ENCODE measurements at places on chromosomes 11 and 22. TPM values are rescaled to one million over a fixed set of nuclear protein-coding genes. Genes with fewer than 3 reads are reported as not detected.

- no peaks in the 10 kb centered on the region for H3K36me3 ChIP-seq
- H3K4me1 ChIP-seq, result peaks cover 42% of the 10 kb centered on the region
- H3K4me3 ChIP-seq, result no peak overlapping the region
- H3K27ac ChIP-seq, result peak overlapping the region; percentile 45
- no peaks in the 10 kb centered on the region for H3K27me3 ChIP-seq
These were observed 20.0 kb downstream of the DAGLA start for GRCh38 chr11:61700212-61700611.

DNA sequence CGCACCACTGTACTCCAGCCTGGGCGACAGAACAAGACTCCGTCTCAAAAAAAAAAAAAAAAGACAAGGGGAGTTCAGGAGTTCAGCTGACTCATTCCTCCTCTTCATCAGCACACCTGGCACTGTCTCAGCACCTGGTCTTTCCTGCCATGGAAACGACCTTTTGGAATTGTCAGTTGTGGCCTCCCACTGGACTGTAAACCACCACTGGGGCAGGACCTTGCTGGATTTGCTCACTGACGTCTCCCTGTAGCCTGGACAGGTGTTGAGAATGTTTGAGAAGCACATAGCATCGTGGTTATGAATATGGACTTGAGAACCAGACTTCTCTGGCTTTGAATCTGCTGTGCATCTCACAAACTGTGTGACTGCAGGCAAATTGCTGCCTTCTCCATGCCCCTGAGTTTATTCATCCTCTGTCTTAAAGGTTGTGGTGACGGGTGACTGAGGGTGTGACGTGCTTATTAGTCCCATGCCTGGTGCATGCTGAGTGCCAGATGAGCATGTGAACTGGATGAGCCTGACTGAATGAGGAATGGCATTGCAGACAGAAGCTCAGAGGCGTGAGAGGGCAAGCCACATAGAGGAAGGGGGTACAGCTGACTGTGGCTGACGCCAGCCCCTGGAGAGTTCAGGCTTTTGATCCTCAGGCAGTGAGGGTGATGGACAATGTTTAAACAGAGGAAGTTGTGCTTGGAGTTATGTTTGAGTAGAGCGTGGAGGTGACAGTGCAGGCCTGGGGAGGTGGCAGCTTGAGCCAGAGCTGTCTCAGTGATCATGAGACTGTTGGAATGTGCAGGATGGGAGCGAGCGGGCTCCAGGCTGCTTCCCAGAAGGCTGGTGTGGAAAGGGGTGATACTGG is 12.7 kb downstream of the TOM1 start:
- H3K36me3 ChIP-seq, result peaks cover 11% of the 10 kb centered on the region
- peak; percentile 17 for DNase-seq
- no peak overlapping the region for H3K4me3 ChIP-seq
- H3K4me1 ChIP-seq, result peaks cover 76% of the 10 kb centered on the region
- peak overlapping the region; percentile 82 for H3K27ac ChIP-seq

GRCh38 chr22:35008213-35008612 is 57.7 kb upstream of the ISX start:
- no peak overlapping the region for H3K4me3 ChIP-seq
- H3K27me3 ChIP-seq, result no peaks in the 10 kb centered on the region
- no peaks in the 10 kb centered on the region for H3K4me1 ChIP-seq

DNA sequence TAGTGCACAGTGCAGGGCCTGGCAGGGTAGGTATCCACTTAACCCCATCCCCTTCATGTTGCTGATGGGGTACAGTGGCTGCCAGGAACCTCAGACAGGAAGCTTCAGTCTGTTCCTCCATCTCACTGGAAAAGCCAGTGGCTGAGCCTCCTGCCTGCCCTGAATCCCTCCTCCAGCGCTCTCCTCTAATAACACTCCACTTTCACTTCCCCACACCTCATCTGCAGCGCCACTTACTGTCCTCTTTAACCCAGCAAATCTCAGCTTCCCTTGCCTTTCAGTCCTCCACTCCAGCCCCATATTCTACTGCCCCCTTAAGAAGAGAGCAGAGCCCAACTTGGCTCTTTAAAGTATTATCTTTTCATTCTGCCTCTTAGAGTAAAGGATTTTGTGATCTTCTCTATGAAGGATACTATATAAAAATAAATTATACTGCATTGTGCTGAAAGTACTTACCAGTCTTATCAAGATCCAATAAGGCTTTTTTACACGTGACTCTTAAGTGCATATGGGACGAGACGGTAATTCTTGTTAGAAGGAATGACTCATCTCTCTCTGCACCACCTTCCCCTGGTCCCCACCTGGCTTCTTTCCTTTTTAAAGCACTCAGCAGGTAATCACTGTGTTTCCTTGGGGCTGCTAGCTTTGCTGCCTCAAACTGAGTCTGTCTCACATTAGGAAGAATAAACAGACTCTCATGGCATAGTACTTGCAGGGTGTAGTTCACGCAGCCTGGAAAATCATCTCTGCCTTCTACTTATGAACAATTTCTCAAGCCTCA is 238.0 kb upstream of the NARS2 start:
- DNase-seq, result no peak
- no peaks in the 10 kb centered on the region for H3K27me3 ChIP-seq
- H3K4me3 ChIP-seq, result no peak overlapping the region
- H3K27ac ChIP-seq, result no peak overlapping the region

DNA sequence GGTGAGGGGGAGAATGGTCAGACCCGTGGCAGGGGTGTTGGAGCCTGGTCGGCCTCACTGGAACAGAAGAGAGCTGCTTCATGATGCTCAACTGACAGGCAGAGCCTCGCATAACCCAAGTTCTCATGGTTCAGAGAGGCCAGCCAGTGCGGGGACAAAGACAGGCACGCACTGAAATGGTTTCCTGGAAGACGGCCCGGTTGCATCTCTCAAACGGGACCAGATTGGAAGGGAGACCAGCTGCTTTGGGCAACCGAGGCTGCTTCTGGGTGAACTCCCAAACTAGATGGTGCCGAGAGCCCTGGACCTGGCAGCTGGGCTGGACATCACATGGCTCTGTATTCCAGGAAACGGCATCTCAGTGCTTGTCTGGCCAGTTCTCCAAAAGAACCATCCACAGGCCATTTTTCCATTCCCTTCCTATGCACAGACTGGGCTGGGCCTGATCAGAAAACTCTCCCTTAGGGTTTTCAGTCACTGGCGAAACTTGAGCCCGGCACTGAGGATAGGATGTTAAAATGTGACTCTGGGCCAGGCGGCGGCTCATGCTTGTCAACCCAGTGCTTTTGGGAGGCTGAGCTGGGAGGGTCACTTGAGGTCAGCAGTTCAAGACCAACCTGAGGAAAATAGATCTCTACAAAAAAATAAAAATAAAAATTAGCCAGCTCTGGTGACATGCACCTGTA is 80.1 kb upstream of the PRODH start:
- no peaks in the 10 kb centered on the region for H3K27me3 ChIP-seq
- no peak for DNase-seq
- H3K36me3 ChIP-seq, result no peaks in the 10 kb centered on the region
- H3K4me1 ChIP-seq, result no peaks in the 10 kb centered on the region
- H3K27ac ChIP-seq, result no peak overlapping the region

DNA sequence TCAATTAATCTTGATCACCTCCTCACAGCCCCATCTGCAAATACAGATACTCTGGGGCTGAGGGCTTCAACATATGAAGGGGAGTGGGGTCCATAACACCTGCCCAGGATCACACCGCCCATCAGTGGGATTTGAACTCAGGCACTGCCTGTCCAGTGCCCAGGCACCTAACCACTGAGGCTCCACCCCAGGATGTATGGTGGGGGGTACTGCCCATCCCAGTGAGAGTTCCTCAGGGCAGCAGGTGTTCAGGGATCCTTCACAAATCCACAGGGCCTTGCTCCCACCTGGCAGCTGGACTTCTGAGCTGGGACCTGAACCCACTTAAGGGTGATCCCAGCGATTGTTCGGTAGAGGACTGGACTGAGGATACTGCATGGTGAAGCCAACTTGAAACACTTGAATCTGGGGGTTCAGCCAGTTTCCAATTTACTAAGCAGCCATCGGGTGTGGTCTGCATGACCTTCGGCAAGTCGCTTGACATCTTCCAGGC is 33.3 kb downstream of the PRDM11 start:
- no peak overlapping the region for H3K4me3 ChIP-seq
- H3K27ac ChIP-seq, result peak overlapping the region; percentile 87
- no peak for DNase-seq
- H3K27me3 ChIP-seq, result no peaks in the 10 kb centered on the region

DNA sequence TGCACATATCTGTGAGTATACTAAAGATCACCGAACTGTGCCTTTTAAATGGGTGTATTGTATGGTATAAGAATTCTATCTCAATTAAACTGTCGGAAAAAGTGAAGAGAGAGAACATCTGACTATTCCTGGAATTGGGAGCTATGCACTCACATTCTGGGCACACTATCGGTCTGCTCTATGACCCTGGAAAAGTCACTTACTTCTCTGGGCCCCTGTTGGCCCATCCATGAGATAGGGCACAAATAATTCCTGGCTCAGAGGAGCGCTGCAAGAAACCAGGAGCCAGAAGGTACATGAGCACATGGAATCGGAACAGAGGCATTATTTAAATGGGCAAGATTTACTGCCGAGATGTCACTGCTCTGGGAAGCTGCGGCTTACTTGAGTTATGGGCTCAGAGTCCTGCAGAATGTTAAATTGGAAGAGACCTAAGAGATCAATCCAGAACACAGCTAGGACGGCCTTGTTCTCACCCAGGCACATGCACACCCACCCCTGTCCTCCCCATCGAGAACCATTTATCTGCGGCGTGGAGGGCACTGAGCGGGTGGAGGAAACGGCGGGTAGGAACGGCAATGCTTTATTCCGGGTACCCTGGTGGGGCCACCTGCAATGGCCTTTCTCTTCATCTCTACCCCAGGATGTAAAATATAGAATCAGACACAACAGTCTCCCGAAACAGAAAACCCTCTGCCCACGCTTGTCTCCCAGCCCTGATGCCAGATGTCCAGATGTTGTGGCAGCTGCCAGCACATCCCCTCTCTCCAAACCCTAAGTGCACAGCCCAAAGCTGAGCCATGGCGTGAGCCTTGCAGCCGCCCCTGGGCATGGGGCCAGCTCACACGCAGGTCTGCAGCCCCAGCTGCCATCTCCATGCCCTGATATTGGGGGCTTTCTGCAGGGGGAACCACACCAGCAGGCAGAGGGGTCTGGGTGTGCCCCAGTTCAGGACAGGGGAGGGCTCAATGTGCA is 142.4 kb downstream of the DSCAML1 start:
- no peak overlapping the region for H3K4me3 ChIP-seq
- no peak for DNase-seq
- H3K36me3 ChIP-seq, result no peaks in the 10 kb centered on the region
- H3K27me3 ChIP-seq, result no peaks in the 10 kb centered on the region
- H3K4me1 ChIP-seq, result no peaks in the 10 kb centered on the region

DNA sequence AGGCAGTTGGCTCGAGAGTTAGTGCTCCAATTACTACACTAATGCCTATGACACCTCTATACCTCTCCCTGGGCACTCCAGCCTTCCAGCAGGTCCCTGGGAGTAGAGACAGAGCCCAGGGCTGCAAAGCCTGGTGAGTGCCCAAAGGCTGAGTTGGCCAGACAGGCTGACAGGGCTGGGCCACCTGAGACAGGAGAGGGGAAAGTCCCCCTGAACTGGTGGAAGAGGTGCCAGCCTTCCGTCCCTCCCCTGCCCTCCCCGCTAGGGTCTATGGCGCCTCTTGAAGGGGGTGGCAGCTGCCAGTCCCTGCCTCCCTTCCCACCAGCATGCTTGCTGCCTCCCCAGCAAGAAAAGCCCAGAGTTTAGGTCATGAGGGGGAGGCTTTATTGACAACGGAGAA is 3.0 kb downstream of the KCNJ11 start:
- H3K4me1 ChIP-seq, result peaks cover 4% of the 10 kb centered on the region
- no peak for DNase-seq
- H3K27me3 ChIP-seq, result no peaks in the 10 kb centered on the region
- no peaks in the 10 kb centered on the region for H3K36me3 ChIP-seq

GRCh38 chr11:43034341-43034740 is 277.5 kb upstream of the API5 start:
- H3K27ac ChIP-seq, result no peak overlapping the region
- no peaks in the 10 kb centered on the region for H3K27me3 ChIP-seq
- no peaks in the 10 kb centered on the region for H3K4me1 ChIP-seq
- no peaks in the 10 kb centered on the region for H3K36me3 ChIP-seq
- no peak for DNase-seq

GRCh38 chr11:27722953-27723344 is 22.7 kb upstream of the BDNF start:
- DNase-seq, result no peak
- H3K36me3 ChIP-seq, result no peaks in the 10 kb centered on the region
- H3K4me3 ChIP-seq, result no peak overlapping the region
- no peak overlapping the region for H3K27ac ChIP-seq
- peaks cover 19% of the 10 kb centered on the region for H3K4me1 ChIP-seq

GRCh38 chr22:27512283-27512761 is 289.2 kb downstream of the MN1 start:
- DNase-seq, result peak; percentile 53
- H3K4me3 ChIP-seq, result no peak overlapping the region
- H3K27me3 ChIP-seq, result no peaks in the 10 kb centered on the region
- H3K4me1 ChIP-seq, result no peaks in the 10 kb centered on the region
- H3K36me3 ChIP-seq, result no peaks in the 10 kb centered on the region

DNA sequence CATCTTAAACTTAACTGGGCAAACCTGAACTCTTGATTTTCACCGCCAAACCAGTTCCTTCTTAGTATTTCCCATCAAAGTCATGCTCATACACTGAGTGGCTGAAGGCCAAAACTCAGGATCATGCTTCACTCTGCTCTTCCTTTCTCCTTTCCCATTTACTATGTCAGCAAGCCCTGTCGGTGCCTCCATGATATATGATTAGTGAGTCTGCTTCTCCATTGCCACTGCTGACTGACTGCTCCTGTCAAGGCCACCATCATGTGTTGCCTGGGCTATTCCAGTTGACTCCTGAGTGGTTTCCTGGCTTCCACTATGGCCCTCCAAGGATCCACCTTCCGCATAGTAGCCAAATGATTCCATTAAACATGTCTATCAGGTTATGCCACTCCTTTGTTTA is 42.8 kb upstream of the AMPD3 start:
- no peak overlapping the region for H3K4me3 ChIP-seq
- no peak for DNase-seq

DNA sequence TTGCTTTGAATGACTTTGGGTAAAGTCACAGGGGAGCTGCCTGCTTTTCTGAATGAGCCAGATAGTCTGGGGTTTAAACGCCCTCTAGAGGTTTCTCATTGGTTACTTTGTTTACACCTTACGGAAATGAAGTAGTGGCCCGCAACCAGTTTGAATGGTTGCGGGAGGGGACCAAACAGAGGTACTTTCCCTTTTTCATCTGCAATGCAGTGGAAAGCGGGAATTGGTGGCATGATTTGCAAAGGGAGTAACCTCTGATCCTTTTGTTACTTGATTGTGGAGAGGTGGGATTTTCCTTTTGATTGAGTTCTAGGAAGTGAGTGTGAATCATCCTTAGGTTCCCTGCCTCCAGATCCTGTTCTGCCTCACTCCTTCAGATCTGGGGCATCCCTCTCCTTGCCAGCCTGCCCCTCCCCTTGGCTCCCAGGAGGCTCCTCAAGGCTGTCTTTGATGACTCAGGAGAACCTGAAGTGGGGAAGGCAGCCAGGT is 15.9 kb upstream of the GLYATL1 start:
- peaks cover 4% of the 10 kb centered on the region for H3K4me1 ChIP-seq
- no peak for DNase-seq
- no peaks in the 10 kb centered on the region for H3K36me3 ChIP-seq
- no peak overlapping the region for H3K27ac ChIP-seq

Gene HEPACAM
- total RNA-seq, result 0.11 TPM

Gene CARD16
- total RNA-seq, result 4.4 TPM

Gene SLC37A2
- total RNA-seq, result 174 TPM

Gene C11orf16
- not detected for total RNA-seq

Gene MYO7A
- total RNA-seq, result 85.9 TPM

Gene KCNC1
- not detected for total RNA-seq

All from adrenal gland (tissue), 19 donors.